Activated T-cell treated with anti-CD3 and anti-CD28 coated beads for 4 hours (primary cell): ENCODE measurements at places on chromosomes 13 and 19.

DNA sequence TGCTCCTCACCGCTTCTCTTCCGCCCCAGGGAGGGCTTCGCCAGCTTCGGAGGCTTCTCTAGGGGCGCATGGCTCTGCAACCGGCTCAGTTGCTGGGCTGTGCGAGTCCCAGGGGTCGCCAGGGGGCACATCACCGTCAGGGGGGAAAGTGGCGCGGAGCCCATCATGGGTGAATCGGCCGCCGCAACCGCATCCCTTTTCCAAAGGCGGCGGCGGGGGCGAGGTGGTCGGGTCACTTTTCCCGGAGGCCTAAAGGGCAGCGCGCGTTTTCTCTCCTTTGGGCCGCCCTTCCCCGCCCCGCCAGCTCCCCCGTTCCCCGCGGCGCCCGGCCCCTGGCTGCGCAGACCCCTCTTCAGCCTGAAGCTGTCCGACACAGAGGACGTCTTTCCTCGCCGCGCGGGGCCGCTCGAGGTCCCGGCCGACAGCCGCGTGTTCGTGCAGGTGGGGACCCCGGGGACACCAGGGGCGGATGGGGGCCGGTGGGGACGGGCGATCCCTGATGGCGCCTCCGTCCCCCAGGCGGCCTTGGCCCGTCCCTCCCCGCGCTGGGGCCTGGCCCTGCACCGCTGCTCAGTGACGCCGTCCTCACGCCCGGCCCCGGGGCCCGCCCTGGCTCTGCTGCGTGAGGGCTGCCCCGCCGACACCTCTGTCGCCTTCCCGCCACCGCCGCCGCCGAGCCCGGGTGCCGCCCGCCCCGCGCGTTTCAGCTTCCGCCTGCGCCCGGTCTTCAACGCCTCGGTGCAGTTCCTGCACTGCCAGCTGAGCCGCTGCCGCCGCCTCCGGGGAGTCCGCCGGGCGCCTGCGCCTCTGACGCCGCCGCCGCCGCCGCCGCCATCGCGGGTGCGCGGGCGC lies 1.7 kb downstream of the TGFBR3L start:
- DNase-seq, result no peak

- DNase-seq, result no peak
These were observed at the start of gene PTPRH for GRCh38 chr19:55208880-55209692. TSS of gene PTPRH (minus strand) at chr19:55209501. CDS start at chr19:55209433, 68 bp downstream.

GRCh38 chr13:78700121-78700910 lies 41.4 kb upstream of the OBI1 start:
- DNase-seq, result no peak

DNA sequence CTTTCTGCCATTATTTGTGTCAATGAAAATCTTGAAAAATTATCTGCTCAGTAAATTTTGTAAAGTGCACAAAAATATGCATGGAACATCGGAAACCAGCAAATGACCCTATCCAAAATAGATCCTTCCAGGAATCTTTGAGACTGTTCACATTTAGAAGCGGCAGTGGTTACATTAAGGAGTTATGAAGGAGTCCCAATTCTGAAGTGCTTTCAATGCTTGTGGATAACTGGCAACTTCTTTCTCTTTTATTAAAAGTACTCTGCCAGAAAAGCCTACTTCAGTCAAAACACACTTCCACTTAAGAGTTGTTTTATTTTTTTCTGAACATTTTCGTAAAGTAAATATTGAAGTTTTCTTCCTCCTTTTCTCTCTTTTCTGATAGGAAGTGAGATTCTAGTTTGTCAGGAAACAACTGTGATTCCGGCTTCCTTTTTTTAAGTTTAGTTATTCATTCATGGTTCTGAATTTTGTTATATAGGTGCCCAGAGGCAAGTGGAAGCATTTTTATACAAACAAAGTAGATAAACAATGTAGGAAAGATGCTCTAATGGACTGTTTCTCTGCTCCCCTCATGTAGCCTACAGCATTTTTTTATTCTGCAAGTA lies 83.5 kb downstream of the PCDH9 start:
- no peak for DNase-seq

DNA sequence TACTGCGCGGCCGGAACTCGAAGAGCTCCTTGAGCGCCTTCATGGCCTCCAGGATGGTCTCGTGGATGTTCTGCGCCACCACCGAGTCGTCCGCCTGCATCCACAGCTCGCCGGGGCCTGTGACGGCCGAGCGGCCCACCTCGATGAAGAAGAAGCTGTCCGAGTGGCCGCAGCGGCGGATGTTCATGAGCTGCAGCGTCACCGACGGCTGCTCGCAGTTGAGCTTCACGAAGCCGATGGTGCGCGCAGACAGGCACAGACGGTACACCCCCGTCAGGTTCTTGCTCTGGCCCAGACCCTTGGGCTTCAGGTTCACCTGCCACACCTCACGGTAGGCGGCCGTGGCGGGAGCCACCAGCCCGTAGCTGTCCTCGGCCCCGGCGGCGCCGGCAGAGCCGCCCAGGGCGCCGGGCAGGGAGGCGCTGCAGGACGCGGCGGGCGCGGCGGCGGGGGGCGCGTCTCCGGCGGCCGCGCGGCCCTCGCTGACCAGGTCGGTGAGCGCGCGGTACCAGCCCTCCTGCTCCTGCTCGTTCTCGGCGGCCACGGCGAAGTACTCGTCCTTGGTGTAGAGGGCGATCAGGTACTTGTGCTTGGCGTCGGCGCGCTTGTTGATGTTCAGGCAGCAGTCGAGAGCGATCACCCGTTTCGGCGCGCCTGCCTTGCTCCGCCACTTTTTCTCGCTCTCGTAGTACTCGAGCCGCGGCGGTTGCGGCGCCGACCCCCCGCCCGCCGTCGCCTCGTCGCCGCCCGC lies 1.1 kb downstream of the IRS2 start:
- no peak for DNase-seq

GRCh38 chr19:38044267-38045111 lies 137.5 kb downstream of the SIPA1L3 start:
- no peak for DNase-seq

DNA sequence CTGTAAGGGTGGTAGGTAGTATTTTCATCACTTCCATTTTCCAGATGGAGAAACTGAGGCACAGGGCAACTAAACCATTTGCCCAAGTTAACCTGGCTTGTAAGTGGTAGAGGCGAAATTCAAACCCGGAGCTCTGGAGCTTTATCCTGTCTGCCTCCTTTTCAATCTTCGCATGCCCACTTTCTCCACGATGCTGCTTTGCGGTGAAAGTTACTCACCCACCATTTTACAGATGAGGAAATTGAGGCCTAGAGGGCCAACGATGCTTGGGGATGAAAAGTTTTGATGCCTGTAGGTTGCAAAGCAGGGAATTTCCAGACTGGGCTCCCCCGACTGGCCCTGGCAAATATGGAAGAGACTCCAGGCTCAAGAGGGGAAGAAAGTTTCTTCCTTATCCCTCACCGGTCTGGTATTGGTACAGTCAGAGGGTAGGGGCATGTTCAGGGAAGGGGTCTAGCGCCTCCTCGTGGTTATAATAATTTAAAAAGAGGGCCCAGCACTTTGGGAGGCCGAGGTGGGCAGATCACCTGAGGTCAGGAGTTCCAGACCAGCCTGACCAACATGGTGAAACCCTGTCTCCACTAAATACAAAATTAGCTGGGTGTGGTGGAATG lies 1.9 kb upstream of the SH2D3A start:
- DNase-seq, result no peak

DNA sequence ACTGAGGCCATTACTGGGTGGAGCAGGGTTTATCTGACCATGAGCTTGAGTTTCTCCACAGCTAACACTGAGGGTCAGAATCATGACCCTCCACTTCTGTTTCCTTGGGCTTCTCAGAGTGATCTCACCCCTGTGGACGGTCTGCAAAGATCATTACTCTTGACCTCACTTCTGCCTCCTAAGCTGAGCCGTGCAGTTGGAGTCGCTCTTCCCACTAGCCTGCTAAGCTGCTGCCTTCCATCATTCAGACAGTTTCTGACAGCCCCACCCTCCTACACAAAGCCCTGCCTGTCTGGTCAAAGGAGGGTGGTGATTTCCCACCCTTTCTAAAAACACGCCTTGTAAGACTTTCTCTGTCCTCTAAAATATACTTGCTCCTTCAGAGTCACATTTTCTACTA lies 9.3 kb upstream of the FRY start:
- no peak for DNase-seq
